Right kidney (tissue), 9 donors: ENCODE measurements at places on chromosomes 7 and 10.
A peak's percentile ranks its signal among the peaks of the same experiment; 100 is the strongest.

DNA sequence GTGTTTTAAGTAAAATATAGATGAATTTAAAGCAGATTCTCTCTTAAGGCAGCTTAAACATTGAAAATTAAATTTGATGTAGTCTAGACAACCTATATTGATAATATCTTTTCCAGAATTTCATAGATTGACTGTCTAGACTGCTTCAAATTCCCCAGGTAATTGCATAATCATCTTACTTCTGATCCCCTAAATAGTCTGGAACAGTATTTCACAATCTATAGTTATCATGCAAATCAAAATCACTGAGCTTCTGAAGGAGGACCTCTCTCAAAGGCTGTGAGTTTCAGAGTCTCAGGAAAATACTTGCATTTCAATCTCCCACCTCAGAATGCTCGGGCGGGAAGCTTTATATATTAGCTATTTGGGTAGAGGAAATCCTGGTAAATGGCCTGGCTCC is 87.3 kb downstream of the SEMA3A start:
- no peak for DNase-seq

- peak; percentile 25 for DNase-seq
Observed at GRCh38 chr10:6737080-6737641, 157.1 kb upstream of the PRKCQ start.

- no peak for DNase-seq
Observed at GRCh38 chr7:73899731-73900142, 38.8 kb downstream of the TMEM270 start.

GRCh38 chr10:120969219-120969645 is 118.1 kb downstream of the WDR11 start:
- DNase-seq, result no peak

DNA sequence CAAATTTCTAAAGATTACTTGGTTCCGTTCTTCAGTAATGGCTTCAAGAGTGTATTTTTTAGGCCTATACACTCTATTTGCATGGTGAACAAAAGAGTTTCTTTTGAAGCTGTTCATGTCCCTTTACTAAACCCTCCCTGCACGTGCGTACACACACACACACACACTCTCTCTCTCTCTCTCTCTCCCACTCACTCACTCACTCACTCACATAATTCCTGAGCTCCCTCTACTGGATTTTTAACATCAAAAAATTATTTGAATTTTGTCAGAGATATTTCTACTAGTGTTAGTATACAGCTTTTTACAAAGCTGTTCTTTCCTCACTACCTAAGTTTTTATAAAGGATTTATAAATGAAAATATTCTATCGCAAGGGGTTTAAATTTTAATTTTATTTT is 85.9 kb downstream of the UBE3C start:
- DNase-seq, result no peak

- no peak for DNase-seq
Observed at GRCh38 chr10:117464176-117464575, 78.4 kb upstream of the EMX2 start.

DNA sequence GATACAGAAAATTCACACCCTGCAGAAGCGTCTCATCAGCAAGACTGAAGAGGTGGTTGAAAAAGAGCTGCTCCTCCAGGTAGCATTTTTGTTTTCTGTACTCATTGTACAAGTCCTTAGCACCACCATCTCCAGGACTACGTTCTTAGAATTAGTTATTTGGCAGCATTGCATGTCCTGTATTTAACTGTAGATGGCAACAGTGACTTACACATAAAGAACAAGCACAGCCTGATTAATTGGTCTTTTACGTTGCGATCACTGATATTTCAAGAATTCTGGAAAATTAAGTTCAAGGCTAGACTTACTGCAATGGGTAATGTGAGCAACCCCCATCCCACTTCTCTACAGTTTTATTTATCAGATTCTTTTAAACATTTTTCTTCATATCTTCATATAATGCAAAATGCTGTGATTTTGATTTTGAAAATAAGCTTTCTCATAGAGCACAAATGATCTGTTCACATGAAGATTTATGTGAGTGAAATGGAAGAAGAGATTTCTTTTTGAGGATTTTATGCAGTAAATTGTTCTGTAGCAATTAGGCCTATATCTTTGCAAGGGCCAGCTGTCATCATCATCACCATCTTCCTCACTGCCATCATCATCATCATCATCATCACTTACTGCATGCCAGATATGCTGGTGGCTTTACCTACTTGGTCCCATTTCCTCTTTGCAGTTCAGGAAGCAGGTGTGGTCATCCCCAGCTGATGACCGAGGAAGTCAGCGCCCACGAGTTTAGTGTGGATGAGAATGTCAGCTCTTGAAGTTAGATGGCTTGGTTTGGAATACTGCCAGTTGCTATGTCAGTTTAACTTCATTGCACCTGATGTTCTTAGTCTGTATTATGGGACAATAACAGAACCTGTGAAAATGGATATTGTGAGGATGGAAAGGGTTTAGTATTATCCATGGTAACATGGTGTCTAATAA is 53.4 kb downstream of the CFAP58 start:
- no peak for DNase-seq

- peak; percentile 89 for DNase-seq
Observed at GRCh38 chr10:122113161-122113944, 124.4 kb downstream of the TACC2 start.

GRCh38 chr10:68133523-68133922 is 24.2 kb downstream of the MYPN start:
- DNase-seq, result no peak

- no peak for DNase-seq
Observed at GRCh38 chr7:135886345-135887132, 90.6 kb downstream of the MTPN start.

DNA sequence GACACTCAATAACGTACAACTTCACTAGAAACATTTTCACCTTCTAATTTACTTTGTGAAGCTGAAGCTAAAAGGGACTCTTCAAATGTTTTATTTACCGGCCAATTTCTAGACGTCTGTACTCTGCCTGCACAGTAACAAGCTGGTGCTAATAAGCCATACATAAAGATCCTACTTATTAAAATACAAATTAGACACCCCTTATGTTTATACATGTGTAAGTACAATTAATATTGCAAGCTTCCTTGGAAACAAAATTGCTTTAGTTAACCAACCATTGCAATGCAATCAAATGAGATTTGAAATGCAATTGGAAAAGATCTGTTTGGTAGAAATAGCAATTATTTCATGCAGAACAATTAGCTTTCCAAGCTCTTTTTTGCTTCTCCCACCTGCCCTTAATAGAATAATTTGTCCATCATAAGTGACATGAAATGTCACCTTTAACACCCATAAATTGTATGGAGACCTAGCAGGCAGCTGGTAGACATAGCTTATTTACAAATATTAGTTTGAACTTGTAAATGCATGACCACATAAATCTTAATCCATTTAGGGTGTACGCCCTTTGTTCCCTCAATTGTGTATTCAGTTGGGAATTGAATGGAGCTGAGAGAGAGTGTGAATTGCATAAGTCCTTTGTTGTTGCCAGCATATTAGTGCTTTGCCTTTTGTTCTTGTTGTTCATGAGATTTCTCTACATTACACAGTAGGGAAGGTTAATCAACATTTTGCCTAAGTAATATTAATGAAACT is 277.1 kb downstream of the CACNA2D1 start:
- DNase-seq, result no peak

DNA sequence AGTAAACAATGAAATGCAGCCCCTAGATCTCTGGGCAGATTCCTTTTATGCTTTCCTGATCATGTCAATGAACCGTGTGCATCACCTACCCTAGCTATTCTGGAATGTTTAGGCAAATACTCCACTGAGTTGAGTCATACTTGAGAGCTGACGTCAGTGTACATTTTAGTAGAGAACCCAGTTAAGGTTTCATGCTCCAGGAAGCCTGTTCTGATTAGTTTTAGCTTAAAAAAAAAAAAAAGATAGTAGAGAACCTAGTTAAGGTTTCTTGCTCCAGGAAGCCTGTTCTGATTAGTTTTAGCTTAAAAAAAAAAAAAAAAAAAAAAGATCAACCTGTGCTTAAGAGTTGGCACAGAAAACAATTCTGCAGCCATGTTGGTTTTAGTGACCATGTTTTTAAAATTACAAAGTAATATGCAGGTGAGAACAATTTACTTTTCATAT is 3.7 kb upstream of the MCU start:
- DNase-seq, result no peak

DNA sequence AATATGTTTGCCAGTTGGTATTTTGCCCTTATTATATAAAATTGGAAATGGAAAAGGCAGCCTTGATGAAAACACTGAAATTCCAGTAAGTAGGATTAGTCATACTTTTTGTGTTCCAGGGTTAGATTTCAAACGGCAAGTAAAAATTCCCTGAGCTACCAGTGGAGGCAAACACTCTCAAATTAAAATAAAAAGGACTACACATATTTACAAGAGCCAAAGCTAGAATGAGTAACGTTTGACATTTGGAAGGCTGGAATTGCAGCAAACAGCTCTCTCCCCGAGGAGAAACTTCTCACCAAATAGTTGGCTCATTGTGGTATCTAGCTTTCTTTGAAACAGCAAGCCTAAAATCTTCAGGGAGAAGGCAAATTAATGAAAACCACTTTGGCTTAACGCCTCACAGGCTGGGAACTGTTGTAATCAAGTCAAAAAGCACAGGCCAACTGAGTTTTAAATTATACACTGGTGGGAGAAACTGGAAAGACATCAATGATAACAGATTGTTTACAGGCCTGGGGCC is 288.4 kb downstream of the SNX13 start:
- DNase-seq, result no peak

DNA sequence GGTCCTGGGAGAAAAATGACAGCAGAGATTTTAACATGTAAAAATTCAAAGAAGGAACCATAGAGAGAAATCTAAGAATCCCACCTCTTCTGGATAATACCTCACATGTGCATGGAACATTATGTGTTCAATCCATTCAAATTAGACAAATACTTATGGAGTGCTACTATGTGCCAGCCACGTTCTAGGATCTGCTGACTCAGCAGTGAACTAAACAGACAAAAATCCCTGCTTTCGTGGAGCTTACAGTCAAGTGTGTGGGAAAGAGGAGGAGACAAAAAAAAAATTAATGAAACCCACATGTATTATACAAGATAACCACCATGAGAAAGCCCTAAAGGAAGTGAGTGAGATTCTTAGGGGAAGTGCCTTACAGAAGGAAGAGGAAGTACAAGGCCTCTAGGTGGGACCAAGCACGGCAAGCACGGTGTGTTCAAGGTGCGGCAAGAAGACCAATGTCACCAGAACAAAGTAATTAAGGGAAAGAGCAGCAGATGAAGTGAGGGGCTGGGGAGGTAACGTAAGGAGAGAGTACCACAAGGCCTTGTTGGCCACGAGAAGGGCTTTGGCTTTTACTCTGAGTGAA is 71.0 kb downstream of the SLC25A13 start:
- DNase-seq, result no peak

- DNase-seq, result no peak
Observed at GRCh38 chr10:69202332-69202731, 17.8 kb upstream of the HKDC1 start.

- no peak for DNase-seq
Observed at GRCh38 chr10:13334556-13334955, 13.5 kb downstream of the SEPHS1 start.

- peak; percentile 6 for DNase-seq
Observed at GRCh38 chr7:111855842-111856227, 293.5 kb upstream of the IMMP2L start.

GRCh38 chr10:84214612-84215235 is 10.6 kb downstream of the LRIT2 start:
- no peak for DNase-seq

DNA sequence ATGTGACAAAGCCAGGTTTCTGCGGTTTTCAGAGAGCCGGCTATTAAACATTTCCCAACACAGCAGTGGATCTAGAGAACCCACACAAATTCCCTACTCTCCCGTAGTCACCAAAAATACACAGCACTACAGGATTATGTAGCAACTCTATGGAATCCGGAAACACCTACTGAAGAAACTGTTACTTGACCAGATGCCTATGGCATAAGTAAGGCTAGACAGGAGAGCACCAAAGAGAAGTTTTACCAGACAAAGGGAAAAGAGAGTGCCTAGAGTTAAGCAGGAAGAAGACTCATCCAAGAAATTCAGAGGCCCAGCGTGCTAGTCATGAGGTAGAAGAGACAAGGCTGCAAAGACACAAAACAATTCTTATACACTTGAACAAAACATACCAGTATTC is 321.1 kb downstream of the PARD3 start:
- no peak for DNase-seq

GRCh38 chr7:47504551-47505311 is 77.2 kb downstream of the TNS3 start:
- no peak for DNase-seq

DNA sequence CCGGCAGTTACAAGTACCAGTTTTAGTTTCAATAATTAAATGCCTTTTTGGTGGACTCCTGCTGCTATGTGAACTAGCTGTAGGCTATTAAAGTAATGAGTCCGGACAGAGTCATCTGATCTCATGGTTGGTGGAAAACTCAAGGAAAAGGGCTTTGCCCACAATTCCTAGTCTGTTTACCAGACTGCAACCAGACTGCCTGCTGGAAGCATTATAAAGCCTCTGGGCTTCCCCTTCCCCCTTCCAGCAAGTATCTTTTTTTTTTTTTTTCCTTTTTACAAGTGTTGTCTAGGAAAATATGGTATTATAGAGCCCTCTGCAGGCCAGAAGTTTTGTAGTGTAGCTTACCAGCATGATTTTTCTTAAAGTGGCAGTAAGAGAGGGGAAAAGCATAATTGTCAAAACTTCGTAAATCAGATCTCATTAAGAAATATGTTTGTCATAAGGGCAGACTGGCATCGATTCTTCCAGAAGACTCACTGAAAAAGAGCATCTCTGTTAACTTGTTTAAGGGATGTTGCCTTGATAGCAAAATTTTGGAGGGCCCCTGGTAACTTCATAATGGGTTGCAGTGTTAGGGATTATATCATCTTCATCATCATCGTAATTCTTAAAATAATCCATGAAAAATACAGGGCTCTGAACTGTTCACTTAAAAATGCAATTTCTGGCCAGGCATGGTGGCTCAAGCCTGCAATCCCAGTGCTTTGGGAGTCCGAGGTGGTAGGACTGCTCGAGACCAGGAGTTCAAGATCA is 181.3 kb downstream of the TAX1BP1 start:
- peak; percentile 45 for DNase-seq

DNA sequence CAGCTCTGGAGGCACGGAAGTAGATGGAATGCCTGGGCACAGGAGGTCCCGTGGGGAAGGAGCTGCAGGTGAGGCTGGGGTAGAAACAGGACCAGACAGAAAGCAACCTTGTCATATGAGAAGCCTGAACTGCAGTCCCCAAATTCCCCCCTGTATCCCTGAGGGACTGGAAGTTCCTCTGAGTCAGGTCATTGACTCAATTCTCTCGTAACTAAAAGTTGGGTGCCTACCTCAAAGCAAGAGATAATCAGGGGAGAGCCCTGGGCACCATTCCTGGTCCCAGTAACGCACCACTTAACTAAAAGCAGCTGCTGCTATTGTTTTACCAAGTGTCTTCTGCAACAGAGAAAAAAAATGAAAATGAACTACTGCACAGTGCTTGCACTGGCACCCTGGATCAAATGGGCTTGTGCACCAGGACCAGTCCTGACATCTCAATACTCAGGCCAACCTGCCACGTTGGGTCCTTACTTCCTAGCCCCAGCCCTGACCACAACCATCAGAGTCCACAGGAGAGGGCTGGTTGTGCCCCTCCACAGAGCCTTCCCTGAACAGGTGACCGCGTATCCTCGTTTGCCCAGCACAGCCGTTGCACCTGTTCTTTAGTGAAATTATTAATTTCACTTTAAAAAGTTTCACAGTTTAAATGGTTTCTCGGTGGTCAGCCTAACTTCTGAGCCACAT is 79.3 kb downstream of the GRID1 start:
- DNase-seq, result no peak
